Activated CD4-positive, alpha-beta memory T cell treated with anti-CD3 and anti-CD28 coated beads, Interleukin-2, amount 10 ng/mL, durations not matched to agents 7 days and 5 days (primary cell): ENCODE measurements at places on chromosomes 7 and 10. TPM values are rescaled to one million over a fixed set of nuclear protein-coding genes. Genes with fewer than 3 reads are reported as not detected.

Gene HOXA13
- not detected for total RNA-seq

Gene STN1
- total RNA-seq, result 55.1 TPM

Gene CYP3A5
- not detected for total RNA-seq

Gene AKR1C2
- total RNA-seq, result not detected

Gene ADGRA1
- total RNA-seq, result not detected

Gene OR2A7
- 3.0 TPM for total RNA-seq

Gene PAX4
- total RNA-seq, result not detected

Gene FKBP9
- 1.2 TPM for total RNA-seq

Gene EPDR1
- 0.18 TPM for total RNA-seq

Gene DUSP5
- 143 TPM for total RNA-seq

Gene CRYGN
- 0.35 TPM for total RNA-seq

Gene PDE6C
- total RNA-seq, result not detected

Gene ASCC1
- total RNA-seq, result 35.5 TPM

Gene POU6F2
- not detected for total RNA-seq
